HT1080 (cell line): ENCODE measurements at places on chromosomes 2 and 18.

- peak; percentile 84 for DNase-seq
Observed at GRCh38 chr2:120109186-120110061, 96.5 kb downstream of the EPB41L5 start.

GRCh38 chr2:24456599-24457556 lies 34.2 kb upstream of the NCOA1 start:
- peak; percentile 81 for DNase-seq

GRCh38 chr2:26178746-26179436 lies 6.0 kb downstream of the GAREM2 start:
- DNase-seq, result no peak

- DNase-seq, result peak; percentile 42
Observed at GRCh38 chr2:168323529-168324021, 76.2 kb upstream of the STK39 start.

DNA sequence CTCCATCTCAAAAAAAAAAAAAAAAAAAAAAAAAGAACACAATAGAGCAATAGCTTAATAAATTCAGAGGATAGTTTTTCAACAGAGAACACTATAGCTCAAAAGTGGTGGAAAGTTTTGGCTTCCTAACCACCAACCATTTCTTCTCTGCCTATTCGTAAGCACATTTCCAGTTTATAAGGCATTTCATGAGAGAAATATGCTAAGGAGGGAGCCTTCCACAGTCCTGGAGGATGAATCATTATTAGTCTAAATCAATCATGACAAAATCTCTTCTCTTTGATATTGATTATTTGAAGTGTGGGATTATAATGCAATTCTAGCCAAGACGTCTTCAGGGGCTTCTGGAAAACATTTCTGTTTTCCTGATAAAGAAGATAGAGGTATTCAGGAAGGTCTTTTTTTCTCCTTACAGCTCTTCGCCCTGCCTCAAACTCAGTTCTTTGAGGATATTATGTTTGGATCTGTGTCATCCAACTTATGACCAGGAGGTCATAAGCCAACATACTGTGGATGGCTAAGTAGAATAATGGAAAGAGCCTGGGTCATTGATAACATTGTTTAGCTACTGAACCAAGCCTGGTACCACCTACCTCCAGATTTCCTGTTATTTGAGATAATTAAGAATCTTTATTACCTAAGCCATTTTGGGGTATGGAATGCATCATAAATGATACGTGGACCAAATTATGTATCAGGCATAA lies 207.3 kb downstream of the TRIB2 start:
- no peak for DNase-seq

GRCh38 chr2:224381521-224382279 lies 20.2 kb downstream of the FAM124B start:
- no peak for DNase-seq

- DNase-seq, result no peak
Observed at GRCh38 chr18:35291166-35291565, 1.1 kb upstream of the ZSCAN30 start.

DNA sequence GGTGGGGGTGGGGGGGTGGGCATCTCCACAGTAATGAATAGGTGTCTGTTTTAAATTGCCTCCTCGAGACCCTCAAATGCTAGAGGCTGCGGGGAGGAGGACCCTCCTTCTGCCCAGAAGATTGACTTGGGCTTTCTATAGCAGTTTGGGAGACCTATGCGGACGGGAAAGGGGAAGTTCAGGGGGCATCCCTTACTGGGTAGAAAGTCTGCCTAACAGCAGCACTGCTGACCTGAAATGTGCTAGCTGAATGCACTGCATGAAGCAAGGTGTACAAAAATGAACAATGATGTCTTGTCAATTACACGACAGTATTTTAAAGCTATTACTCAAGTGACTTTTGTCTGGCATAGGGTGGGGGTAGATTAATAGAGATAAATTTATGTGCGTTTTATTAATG lies 2.5 kb downstream of the DCC start:
- no peak for DNase-seq

DNA sequence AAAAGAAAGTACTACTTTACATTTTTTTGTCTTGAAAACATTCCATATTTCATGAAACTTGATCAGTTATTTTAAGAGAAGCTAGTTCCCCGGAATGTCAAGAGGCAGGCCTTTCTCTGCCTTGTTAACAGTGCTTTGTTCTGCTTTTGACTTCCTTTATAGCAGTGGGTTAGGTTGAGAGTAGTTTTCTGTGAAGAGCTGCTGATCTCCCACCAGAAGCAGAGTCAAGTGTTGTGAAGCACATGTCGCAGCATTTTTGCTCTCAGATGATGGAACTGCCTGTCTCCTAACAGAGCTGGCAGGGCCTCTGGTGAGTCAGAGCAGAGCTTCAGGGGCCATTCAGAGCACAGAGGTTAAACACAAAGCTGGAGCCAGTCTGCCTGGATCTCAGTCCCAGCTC lies 871.8 kb downstream of the SLC4A3 start:
- peak; percentile 67 for DNase-seq

- DNase-seq, result no peak
Observed at GRCh38 chr2:227717687-227718567, at the start of gene SLC19A3. SLC19A3 (minus strand) TSS chr2:227718028; CDS start chr2:227702318, 15,710 bp downstream.

DNA sequence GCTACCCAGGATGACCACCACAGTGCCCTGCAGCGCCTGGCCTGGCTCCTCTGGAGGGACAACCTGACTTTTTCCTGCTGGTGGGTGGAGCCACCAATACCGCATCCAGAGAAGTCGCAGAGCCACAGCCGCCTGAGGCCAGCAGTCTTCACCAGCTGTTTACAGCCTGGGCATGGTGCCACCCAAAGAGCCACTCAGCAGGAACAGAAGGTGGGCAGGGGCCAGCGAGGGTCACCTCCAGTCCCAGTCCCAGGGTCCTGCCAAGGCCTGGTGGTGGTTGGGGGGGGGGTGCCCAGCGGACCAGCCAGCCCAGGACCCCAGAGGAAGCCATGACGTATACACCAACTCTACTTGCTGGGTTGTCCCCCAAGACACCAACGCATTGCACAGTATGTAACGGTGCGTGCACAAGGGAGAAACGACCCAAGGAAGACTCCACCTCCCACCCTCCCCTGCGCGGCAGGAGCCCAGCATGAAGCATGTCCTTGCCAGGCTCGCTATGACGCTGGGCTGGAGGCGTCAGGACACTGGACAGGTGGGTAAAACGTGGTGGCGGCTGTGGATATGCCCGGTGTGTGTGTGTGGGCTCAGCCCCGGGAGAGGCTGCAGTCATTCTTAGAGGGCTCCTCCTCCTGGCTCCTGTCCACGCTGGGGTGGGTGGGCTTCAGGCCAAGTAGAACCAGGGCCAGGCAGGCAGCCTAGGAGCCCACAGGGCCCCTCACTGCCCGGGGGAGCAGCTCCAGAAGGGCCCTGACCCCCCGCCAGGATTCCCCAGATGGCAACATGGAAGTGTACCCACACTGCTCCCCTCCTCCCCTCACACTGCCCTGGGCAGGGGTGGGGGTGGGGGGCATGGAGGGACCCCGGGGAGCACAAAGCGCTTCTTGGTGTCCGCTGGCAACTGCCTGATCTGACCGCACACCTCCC lies 49.3 kb downstream of the HS6ST1 start:
- DNase-seq, result no peak

GRCh38 chr2:70690846-70691245 lies 77.2 kb downstream of the ADD2 start:
- DNase-seq, result no peak

- DNase-seq, result no peak
Observed at GRCh38 chr2:223092667-223093066, 40.7 kb downstream of the KCNE4 start.

DNA sequence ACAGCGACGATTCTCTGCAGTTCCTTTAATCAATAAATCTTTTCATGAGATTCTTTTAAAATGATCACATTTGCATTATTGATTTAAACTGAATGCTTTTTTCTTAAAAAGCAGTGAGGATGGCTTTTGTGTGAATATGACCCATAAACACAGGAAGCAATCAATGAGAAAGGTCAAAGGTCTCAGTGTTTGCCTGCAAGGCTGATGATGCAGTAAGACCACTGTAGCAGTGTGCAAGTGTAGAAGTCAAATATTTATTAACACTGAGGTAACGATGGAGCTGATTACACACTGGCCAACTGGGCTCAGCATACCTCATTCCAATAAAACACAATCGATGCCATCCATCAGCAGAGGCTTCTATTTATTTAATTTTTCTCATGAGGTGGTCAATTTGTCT lies 633.5 kb downstream of the DCDC2C start:
- no peak for DNase-seq

DNA sequence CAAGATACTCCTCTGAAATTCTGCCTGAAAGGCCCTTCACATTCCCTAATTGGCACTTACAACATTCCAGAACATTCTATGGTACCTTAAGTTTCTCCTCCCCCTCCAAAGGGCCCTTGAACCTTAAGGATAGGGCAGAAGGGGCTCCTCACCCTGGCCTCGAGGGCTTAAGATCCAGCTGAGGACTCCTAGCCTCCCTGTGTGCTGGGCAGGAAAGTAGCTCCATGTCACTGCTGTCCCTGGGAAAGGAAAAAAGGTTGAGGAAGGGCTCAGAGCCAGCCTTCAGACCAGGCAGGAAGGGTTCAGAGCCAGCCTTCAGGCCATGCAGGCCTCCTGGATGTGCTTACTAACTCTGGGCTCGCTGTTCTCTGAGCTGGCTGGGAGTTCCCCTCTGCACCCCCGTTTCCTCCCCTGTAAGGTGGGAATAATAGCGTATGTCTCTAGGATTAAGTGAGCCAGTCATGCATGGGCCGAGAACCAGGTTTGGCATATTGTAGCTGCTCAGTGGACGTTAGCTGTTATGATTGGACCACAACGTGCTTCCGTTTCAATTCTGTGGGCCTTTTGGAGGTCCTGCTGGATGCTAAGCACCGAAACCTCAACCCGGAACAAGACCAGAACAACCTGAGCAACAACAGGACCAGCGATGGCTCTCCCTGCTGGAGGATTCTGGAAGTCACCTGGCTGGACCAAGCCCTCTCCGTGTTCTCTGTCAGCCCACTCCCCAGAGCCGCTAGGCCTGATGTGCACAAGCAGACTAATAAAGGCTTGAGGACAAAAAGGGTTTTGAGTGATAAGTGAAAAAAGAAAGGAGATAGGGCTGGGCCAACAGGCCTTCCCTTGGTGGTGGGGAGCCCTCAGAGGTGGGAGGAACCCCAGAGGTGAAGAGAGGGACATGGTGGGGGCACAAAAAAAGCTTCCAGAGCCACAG lies 1.0 kb upstream of the B3GNT7 start:
- DNase-seq, result no peak

DNA sequence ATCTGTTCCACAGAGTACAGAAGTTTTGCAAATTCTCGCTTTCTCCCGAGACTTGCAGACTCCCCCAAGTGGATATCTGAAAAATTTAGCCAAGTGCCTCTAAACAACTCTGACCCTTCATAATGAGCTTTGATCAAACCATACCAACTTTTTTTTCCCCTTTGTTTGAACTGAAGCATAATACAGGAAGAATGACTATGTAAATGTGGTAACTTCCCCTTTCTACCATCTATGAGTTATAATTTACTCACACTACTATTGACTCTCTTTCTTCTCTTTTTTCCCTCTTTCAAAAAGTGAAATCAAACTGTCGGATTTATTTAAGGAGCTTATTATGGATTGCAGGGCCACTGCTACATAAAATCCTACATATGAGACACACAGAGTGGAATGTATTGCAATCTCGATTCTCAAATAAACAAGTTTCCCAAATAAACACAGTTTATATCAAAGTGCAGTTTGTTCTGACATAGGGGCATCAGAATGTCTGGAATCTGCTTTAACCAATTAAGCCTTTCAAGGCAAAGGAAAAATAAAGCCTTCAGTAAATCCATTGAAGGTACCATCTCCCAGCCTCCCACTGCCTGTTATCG lies 1.4 kb upstream of the ZNF804A start:
- DNase-seq, result peak; percentile 61

GRCh38 chr2:239012936-239013677 lies 165.2 kb downstream of the TWIST2 start:
- no peak for DNase-seq
